Kidney tubule cell (primary cell): ENCODE measurements at places on chromosomes 16 and 17.
A peak's percentile ranks its signal among the peaks of the same experiment; 100 is the strongest.

- DNase-seq = peak; percentile 58
Observed at GRCh38 chr17:41775394-41776226, 10.9 kb downstream of the JUP start.

- DNase-seq = no peak
Observed at GRCh38 chr17:41740506-41740905, 6.1 kb upstream of the HAP1 start.

DNA sequence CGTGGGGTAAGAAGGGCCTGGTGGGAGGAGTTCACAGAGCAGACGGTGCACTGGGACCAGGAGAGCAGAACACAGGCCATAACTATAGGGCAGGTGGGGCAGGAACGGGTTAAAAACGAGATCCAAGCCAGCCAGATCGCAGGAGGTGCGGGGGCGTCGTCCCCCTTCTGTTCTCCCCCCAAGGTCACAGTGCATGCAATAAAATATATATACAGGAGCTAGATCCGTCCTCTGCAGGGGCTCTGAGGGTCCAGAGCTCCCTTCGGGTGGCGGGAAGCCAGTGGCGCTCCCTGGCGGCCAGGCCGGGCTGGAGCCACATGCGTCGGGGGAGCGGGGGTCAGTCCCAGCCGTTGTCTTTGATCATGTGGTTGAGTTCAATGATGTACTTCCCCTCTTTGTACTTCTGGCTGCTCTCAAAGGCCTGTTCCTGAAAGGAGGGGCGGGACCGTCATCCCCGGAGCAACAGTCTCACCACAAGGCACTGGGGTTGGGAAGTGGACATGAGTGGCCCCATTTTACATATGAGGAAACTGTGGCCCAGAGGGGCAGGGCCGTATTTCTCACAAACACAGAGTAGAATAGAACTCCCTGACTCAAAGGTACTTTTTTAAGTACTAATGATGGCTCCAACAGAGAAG is 768 bp upstream of the TBX6 start:
- peak; percentile 41 for DNase-seq

DNA sequence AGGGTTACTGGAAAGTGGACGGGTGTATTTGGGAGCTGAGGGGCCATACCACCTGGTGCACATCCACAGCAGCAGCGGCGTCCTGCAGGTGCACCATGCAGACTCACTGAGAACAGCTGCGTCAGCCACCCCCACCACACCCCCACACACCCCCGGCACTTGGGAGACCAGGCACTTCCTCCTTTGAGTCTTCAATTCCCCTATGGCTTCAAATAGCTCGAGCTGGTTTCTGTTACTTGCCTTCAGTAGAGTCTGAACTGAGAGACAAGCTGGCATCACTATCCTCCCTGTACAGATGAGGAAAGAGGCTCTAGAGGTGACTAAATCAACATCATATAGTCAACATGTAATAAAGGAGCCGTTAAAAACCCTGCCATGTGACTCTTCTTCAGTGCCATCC is 15.4 kb downstream of the CUEDC1 start:
- DNase-seq = no peak

DNA sequence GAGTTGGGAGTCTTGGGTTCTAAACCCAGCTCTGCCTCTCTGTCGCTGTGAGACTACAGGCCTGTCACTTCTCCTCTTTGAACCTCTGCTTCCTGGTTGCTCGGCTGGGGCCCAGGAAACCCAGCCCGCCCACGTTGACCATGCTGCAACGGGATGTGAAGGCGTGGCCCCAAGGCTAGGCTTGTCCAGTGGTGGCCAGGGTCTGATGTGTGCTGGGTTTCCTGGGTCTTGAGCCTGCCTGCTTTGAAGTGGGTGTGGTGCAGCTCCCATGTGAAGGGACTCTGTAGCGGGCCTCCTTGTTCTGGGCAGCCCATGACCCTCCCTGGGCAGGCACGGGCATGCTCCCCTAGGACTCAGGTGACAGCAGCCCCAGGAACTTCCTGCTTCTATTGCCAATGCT is 82.3 kb downstream of the SDR42E1 start:
- no peak for DNase-seq

DNA sequence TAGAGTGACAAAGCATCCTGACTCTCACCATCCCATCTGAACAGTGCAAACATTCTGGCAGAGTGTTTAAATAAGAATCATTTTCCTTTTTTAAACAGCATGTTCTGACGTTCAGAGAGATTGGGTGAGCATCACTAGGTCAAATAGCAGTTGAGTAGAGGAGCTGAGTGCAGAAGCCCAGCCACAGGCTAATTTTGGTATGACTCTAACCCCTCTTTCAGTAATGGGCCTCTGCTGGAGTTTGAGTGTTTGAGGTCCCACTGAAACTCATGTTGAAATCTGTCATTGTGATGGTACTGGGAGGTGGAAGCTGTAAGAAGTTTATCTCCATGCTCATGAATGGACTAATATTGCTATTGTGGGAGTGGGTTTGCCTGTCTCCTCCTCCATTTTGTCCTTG is 194.4 kb downstream of the SALL1 start:
- DNase-seq = no peak

- peak; percentile 53 for DNase-seq
Observed at GRCh38 chr17:52986056-52986662, 827.6 kb upstream of the CA10 start.

DNA sequence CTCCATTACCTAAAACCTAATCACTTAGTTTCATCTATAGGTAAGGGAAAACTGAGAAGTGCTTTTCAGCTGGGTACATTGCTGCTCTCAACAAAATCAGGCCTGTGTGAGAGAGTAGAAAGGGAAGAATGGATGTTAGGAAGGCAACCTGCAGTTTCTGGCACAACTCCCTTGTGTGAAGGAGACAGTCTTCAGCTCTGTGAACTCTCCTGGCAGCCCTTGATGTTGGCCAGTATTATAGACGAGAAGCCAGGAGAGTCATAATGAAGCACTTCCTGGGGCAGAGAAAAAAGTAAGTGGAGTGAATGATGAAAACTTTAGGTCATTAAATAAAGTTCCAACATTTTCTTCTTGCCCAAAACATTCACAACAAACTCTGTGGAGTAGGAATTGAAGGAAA is 260.1 kb downstream of the IRX3 start:
- DNase-seq = no peak

GRCh38 chr16:4914528-4915225 is 22.3 kb downstream of the PPL start:
- no peak for DNase-seq

DNA sequence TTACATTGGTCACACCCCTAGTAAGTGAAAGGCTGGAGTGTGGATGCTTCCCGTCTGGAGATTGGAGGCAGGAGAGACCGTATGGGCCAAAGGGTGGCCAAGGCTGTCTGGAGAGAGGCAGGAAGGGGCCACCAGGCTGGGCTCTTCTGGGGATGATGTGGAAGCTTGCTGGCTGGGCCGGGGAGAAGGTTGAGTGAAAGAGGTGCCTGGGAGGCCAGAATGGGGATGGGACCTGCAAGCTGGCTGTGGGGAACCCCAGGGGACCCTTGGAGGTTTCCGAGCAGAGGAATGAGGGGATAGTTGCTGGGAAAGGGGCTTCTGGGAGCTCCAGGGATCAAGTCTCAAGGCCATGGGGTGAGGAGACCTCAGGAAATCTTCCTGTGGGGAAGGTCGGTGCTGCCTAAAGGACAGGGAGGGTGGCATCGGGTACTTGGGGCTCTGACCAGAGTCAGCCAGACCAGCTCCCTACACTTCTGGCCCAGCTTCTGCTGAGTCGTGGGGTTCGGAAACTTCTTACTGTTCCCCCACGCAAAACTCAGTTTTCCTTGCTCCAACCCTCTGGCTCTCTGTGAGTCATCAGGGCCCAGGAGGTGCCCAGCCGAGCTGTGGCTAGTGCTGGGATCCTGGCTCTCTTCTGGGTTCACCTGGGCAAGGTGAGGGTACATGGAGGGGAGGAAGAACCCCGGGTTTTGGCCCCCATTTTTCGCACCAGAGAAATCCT is 3.1 kb downstream of the MRC2 start:
- no peak for DNase-seq

- DNase-seq = peak; percentile 71
Observed at GRCh38 chr17:65177901-65178300, 40.7 kb downstream of the RGS9 start.

- no peak for DNase-seq
Observed at GRCh38 chr17:65115839-65116238, 21.3 kb upstream of the RGS9 start.

GRCh38 chr17:66381701-66382362 is 79.4 kb downstream of the PRKCA start:
- DNase-seq = no peak

GRCh38 chr16:10878644-10879501 is 1.9 kb downstream of the CIITA start:
- DNase-seq = peak; percentile 39

- peak; percentile 92 for DNase-seq
Observed at GRCh38 chr17:47850692-47851573, at the start of gene SP6. Gene SP6, minus strand, starts transcription at chr17:47851163. Its CDS starts 2,734 bp downstream, at chr17:47848429.
